ENCODE measurements at places on chromosomes 6 and 20. TPM values are rescaled to one million over a fixed set of nuclear protein-coding genes. Genes with fewer than 3 reads are reported as not detected.

LTA gene
- polyA plus RNA-seq: not detected

FAXC gene
- polyA plus RNA-seq: 23.2 TPM

PRSS35 gene
- polyA plus RNA-seq: 0.58 TPM

STMND1 gene
- polyA plus RNA-seq: not detected

ATP6V1G2 gene
- polyA plus RNA-seq: 5.7 TPM

DNAH8 gene
- polyA plus RNA-seq: not detected

FABP7 gene
- 10.6 TPM for polyA plus RNA-seq

ZHX3 gene
- polyA plus RNA-seq: 1.00 TPM

SLC22A23 gene
- 15.8 TPM for polyA plus RNA-seq

SLC24A3 gene
- 3.7 TPM for polyA plus RNA-seq

PROKR2 gene
- polyA plus RNA-seq: 9.5 TPM

WFDC13 gene
- polyA plus RNA-seq: not detected

FIG4 gene
- polyA plus RNA-seq: 11.8 TPM

FAM83D gene
- polyA plus RNA-seq: 60.9 TPM

LGSN gene
- polyA plus RNA-seq: 0.03 TPM

LPA gene
- 0.08 TPM for polyA plus RNA-seq

FAM184A gene
- 6.3 TPM for polyA plus RNA-seq

TFAP2C gene
- 2.8 TPM for polyA plus RNA-seq

NRM gene
- 55.4 TPM for polyA plus RNA-seq

BPIFB1 gene
- polyA plus RNA-seq: not detected

AVP gene
- 0.42 TPM for polyA plus RNA-seq

ACSS2 gene
- 23.1 TPM for polyA plus RNA-seq

ZNF512B gene
- polyA plus RNA-seq: 10.6 TPM

GDAP1L1 gene
- 73.0 TPM for polyA plus RNA-seq

RSPH3 gene
- 0.58 TPM for polyA plus RNA-seq

RBL1 gene
- polyA plus RNA-seq: 2.7 TPM

LST1 gene
- polyA plus RNA-seq: not detected

FOXF2 gene
- polyA plus RNA-seq: 0.05 TPM

NOX3 gene
- polyA plus RNA-seq: not detected

TBCC gene
- polyA plus RNA-seq: 22.7 TPM

FNDC11 gene
- 8.8 TPM for polyA plus RNA-seq

RCAN2 gene
- polyA plus RNA-seq: 5.0 TPM

BTN1A1 gene
- polyA plus RNA-seq: 0.35 TPM

MLN gene
- polyA plus RNA-seq: not detected

DOK5 gene
- 7.8 TPM for polyA plus RNA-seq

CNR1 gene
- 1.8 TPM for polyA plus RNA-seq

PRL gene
- polyA plus RNA-seq: not detected

DCDC2 gene
- polyA plus RNA-seq: 0.03 TPM

ADA gene
- polyA plus RNA-seq: 33.9 TPM
